Fibroblast of lung (primary cell): ENCODE measurements at places on chromosomes 12 and 14. TPM values are rescaled to one million over a fixed set of nuclear protein-coding genes. Genes with fewer than 3 reads are reported as not detected.

ATN1 gene
- total RNA-seq = 8.2 and 21.5 TPM in 2 replicates

DNA sequence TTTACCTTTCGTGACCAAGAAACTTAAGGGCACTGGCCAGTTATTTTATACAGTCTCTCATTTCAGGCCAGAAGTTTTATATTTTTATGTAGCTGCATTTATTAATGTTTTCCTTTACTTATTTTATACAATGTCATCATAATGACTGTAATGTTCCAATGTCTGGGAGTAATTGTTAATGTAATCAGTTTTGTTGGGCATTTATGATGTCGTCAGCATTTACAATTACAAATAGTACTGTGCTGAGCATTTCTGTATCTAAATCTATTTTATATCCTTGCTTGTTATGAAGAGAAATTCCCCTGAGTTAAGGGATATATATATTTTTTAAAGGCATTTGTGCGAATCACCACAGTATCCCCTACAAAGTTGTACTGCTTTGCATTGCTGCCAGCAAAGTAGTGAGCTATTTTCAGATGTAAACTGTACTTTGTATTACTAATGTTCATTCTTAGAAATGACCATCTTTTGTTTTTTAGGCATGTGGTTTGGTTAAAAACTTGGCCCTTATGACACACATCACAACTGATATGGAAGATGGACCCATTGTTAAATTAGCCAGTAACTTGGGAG lies 74.4 kb downstream of the POLR3B start:
- DNase-seq = peak; percentile 15

GRCh38 chr14:22296722-22297121 lies 292.3 kb downstream of the DAD1 start:
- peak; percentile 90 for DNase-seq

- DNase-seq = no peak
Measured at GRCh38 chr12:66493819-66494218, 185.1 kb downstream of the GRIP1 start.

MYRFL gene
- total RNA-seq = under 0.01 TPM in 1 of 2 replicates, not detected in the other

GRCh38 chr12:82955043-82955442 lies 268.3 kb downstream of the TMTC2 start:
- no peak for DNase-seq

DNA sequence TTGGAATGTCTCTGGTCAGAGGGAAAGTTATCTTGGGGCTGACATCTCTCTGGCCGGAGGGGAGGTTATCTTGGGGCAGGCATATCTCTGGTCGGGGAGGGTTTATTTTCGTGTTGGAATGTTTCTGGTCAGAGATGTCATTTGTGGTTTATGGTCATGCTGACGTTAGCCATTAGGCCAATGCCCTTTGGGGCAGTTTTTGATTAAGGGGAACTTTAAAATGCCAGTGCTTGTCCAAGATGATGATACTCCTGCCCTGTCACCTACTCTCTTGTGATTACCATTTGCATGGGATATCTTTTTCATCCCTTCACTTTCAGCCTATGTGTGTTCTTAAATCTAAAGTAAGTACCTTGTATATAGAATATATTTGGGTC lies 29.0 kb upstream of the A2M start:
- no peak for DNase-seq

GRCh38 chr12:8866429-8866828 lies 44.0 kb downstream of the A2ML1 start:
- DNase-seq = no peak

CEBPE gene
- total RNA-seq = not detected in 2 replicates

GRCh38 chr14:91374879-91375702 lies 42.5 kb downstream of the CCDC88C start:
- no peak for DNase-seq

- DNase-seq = peak; percentile 87
Measured at GRCh38 chr14:54669721-54670561, 103.0 kb downstream of the SAMD4A start.

DNA sequence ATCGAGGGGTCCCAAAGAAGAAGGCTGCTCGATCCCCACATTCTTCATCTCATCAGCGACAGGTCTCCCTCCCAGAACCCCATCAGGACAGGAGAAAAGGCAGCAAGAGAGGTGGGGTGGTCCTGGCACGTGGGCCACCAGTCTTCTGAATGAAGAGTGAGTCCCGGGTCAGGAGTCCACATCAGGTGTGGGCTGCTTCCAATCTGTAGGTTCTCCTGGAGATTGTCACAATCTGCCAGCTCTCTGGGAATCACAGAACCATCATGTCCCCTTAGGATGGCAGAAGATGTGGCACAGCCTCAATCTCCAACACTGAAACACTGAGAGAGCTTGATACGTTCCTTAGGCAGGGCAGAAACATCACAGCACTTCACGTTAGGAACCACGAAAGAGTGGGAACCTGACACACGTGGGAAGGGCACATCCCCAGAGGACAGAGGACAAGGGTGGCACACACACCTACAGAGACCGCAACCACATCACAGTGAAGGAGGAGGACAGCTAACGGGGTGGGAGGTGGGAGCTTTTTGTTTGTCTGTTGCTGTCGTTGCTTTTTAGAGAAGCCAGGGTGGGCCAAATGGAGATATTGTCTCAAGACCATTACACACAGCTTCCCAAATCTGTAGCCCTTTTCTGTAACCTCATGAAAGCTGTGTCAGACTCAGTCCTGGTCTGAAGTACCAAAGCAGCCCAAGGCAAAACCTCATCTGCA lies 284.5 kb downstream of the DPF3 start:
- no peak for DNase-seq
